NCI-H1105 (cell line): ENCODE measurements at places on chromosomes 4 and X.
A peak's percentile ranks its signal among the peaks of the same experiment; 100 is the strongest.

- no peak for DNase-seq
Measured at GRCh38 chr4:140222171-140222570, 68.2 kb upstream of the MAML3 start.

GRCh38 chr4:66108898-66109297 is 438.6 kb upstream of the EPHA5 start:
- no peak for DNase-seq

- DNase-seq, result no peak
Measured at GRCh38 chrX:129840344-129840743, 3.3 kb downstream of the ZDHHC9 start.

DNA sequence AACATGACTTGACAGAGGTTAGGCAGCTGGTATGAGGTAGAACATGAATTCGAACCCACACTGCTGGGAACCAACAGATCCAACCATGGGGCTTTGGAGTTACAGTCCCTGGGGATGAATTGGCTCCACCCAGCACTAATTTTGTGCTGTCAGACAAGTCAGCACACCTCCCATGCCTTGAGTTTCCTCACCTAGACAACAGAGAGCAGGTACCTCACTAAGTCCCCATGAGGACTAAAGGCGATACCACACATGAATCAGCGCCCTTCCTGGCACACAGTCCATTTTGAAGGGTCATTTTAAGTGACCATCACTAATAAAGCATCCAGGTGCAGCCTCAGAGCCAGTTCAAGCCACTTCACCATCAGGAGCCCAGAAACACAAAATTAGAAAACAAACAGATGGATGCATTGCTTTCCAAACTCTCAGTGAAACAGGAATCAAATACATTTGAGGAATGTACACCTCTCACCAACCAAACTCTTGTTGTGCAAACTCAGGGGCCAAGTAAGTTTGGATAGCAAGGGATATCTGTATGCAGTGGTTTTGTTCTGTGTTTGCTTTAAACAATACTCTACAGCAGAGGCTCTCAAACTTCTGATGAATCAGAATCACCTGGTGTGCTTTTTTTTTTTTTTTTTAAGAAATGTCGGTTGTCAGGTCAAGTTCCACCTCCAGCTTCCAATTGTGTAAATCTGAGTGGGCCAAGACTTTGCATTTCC is 10.1 kb downstream of the IDS start:
- DNase-seq, result no peak

DNA sequence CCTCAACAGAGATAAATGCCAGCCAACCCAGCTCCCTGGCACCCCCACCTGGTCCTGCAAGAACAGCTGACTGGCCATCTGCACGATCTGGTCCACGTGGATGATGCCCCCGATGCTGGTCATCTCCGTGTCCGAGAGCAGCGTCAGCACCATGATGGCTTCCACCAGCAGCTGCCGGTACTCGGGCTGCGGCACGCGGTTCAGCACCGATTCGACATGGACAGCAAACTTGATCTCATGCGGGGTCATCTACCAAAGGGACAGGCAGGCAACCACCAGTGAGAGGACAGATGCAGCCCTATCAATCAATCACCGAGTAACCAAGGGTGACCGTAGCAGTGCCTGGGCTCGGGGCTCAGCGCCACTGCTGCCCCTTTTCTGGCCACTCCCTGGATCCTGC is 89.8 kb downstream of the PHKA2 start:
- DNase-seq, result no peak

GRCh38 chr4:140641789-140642439 is 73.2 kb upstream of the UCP1 start:
- no peak for DNase-seq

DNA sequence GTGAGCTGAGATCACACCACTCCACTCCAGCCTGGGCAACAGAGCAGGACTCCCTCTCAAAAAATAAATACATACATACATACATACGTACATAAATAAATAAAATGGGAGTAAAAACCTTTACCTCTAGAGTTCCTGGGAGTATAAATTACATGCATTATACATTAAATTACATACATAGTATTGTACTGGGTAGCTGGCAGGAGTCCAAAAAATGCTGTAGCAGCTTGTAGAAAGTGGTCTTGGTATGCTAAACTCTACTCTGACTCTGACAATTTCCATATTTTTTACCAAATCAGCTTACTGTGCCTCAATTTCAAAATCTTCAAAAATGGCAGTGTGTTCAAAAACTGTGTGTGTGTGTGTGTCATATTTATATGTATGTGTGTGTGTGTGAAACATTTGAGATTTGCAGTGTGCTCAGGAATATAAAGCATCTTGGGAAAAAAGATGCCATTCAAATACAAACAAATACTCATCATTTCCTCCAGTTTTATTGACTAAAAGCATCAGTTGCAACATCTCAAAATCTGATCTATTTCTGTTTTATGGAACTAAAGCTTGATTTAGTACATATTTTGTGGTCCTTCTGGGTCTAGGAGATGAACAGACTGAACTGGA is 171.7 kb downstream of the SHROOM3 start:
- peak; percentile 2 for DNase-seq

DNA sequence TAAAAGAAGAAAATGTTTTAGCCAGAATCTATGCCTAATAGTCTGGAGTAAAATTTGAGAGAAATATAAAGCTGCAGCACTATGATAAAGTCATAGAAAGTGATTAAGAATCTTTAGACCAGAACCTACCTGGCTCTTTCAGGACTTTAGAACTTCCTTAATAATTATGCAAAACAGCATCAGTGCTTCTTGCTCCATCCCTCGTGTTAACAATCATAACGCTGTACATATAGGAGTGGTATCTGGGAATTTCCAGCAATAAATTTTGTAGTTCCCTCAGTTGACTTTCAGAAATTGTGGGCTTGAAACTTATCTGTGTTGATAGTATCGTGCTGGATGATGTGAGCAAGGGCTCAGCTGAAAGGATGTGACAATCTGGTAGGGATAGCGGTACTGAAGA is 102.1 kb upstream of the RASGEF1B start:
- DNase-seq, result no peak

GRCh38 chr4:76764251-76764650 is 133.7 kb downstream of the SOWAHB start:
- DNase-seq, result no peak

- no peak for DNase-seq
Measured at GRCh38 chr4:79182209-79182608, 143.7 kb downstream of the NAA11 start.

GRCh38 chrX:11040405-11040804 is 70.7 kb upstream of the HCCS start:
- DNase-seq, result no peak

DNA sequence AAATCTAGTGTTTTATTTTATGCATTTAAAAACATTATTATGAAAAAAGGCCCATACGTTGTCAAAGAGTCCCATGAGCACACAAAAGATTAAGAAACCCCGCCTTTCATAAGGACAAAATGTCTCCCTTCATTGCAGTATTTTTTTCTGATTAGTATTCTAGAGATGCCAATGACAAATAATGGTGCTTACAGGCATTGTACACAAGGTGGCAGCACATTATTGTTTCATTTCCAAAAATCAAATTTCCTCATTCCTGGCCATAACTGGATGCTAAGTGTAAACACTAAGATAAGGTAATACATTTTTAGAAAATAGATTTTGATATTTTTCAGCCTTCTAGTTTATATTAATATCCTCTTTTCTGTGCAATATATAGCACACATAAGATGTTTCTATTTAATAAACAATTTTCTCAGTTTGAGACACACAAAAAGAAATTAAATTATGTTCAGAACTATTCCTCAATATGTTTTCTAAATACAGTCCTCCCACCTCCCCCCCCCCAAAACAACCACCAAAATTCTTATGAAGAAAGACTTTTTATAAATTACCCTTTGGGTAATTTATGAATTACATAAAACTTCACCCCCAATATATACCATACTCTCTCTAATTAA is 47.7 kb downstream of the TIGD2 start:
- DNase-seq, result peak; percentile 25

- no peak for DNase-seq
Measured at GRCh38 chr4:170248576-170248975, 158.8 kb upstream of the AADAT start.

DNA sequence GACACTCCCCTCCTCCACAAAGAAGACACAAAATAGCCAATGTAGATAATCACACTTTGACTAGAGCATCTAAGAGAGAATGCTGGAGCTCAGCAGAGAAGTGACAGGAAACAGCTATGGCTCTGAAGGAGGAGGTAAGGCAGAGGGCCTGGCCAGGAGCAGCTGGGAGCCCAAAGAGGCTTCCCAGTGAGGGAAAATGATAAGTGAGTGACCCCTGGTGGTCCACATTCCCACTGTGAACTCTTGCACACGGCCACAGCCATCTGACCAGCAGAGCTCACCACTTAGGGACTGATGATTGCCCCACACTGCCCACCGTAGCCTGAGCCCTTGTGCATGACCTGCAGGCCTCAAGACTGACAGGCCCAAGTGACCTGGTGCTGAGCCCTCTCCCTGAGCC is 162.7 kb upstream of the GALNTL6 start:
- DNase-seq, result no peak

DNA sequence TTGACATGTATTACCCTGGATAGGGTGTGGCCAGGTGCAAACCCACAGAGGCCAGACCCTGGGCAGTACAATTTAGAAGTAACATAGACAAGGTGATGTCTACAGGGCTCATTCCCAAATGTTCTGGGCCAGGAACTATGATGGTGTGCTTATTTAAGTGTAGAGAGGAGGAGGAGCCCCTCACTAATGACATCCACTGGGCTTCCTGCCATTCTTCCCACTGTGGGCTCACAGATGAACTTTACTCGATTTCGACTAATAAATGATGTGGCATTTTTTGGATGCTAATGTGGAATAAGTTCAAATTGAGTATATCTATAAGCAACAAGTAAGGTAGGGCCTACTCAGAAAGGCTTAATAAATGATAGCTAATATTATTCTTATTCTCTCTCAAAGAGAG is 280.9 kb upstream of the BOD1L1 start:
- DNase-seq, result no peak
